Psoas muscle (tissue), 8 donors: ENCODE measurements at places on chromosomes 11 and 22.

DNA sequence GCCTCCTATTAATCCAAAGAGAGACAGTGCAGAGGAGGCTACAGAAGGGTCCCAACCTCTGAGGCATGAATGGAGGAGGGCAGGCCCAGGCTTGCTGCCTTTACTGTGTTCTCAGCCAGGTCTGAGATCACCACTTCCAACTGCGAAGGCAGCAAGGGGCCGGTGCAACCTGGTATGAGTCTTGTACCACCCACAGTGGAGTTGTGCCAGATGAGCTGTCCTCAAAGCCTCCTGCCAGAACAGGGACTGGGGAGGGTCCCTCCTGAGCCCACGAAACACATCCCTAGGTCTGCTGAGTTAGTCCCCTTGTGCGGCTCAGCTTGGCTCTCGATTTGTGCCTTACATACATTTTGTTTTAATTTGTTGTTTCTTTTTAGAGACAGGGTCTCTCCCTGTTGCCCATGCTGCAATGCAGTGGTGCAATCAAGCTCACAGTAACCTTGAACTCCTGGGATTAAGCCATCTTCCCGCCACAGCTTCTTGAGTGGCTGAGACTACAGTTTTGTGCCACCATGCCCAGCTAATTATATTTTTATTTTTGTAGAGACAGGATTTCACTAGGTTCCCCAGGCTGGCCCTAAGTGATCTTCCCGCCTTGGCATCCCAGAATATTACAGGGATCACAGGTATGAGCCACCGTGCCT, 9.3 kb downstream of the MIF start:
- H3K4me1 ChIP-seq = no peaks in the 10 kb centered on the region
- H3K4me3 ChIP-seq = no peak overlapping the region
- no peak overlapping the region for H3K27ac ChIP-seq
- H3K27me3 ChIP-seq = peaks cover 2% of the 10 kb centered on the region

DNA sequence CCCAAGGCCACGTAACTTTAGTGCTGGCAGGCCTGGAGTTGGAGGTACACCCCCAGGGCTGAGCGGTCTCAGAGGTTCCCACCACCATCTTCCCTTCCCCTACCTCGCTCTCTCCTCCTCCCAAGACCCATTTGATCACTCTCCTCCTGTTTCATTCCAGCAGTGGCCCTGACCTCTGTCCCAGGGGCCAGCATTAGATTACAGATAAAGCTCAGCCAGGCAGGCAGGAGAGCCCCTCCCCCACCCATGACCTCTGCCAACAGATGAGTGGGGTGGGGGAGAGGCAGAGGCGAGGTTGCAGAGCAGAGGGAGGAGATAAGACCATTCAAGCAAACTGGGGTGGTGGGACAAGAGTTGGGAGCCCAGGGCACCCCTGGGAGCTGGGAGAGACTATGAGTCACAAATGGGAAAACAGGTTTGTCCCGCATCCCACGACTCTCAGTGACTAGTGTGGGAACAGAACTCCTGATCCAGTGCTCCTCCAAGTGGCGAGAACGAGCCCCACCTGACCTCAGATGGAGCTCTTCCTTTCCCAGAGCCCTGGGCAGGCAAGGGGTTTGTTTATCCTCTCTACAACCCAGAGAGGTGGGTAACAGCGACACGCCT, 367.9 kb downstream of the MN1 start:
- H3K27ac ChIP-seq = no peak overlapping the region
- no peaks in the 10 kb centered on the region for H3K27me3 ChIP-seq
- H3K4me3 ChIP-seq = no peak overlapping the region
- DNase-seq = no peak

GRCh38 chr11:3049430-3050243, 7.6 kb downstream of the CARS1 start:
- H3K27me3 ChIP-seq = no peaks in the 10 kb centered on the region
- H3K4me3 ChIP-seq = peak overlapping the region; percentile 1
- H3K36me3 ChIP-seq = peaks cover 15% of the 10 kb centered on the region

DNA sequence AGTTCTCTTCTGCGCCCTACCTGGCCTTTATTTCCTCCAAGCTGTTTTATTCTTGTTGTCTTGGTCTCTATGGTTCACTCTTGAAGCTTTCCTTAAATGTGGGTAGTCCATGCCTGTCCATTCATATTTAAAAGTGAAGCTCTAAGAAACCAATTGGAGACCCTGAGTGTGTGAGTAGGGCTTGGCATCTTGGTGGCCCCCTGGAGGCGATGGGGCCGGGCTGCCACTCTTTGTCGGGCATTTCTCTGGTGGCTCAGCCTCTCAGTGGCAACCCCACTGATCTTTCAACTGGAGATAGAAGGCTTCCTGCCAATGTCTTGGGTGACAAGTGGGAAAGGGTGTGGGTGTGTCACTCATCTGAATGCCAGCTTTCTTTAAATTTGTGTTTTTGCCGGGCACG, 9.1 kb downstream of the TRPT1 start:
- no peaks in the 10 kb centered on the region for H3K27me3 ChIP-seq
- H3K27ac ChIP-seq = no peak overlapping the region
- no peak overlapping the region for H3K4me3 ChIP-seq

GRCh38 chr11:35893796-35894475, 49.9 kb upstream of the LDLRAD3 start:
- DNase-seq = peak; percentile 68
- H3K4me3 ChIP-seq = no peak overlapping the region
- H3K36me3 ChIP-seq = no peaks in the 10 kb centered on the region
- no peaks in the 10 kb centered on the region for H3K27me3 ChIP-seq

- H3K4me1 ChIP-seq = peaks cover 47% of the 10 kb centered on the region
- peak; percentile 83 for DNase-seq
- peak overlapping the region; percentile 55 for H3K27ac ChIP-seq
- no peaks in the 10 kb centered on the region for H3K27me3 ChIP-seq
- no peak overlapping the region for H3K4me3 ChIP-seq
- H3K36me3 ChIP-seq = peaks cover 43% of the 10 kb centered on the region
Observed at GRCh38 chr11:824292-824880, 3.3 kb upstream of the CRACR2B start.

GRCh38 chr22:36180038-36180880, 19.7 kb upstream of the APOL3 start:
- H3K4me3 ChIP-seq = no peak overlapping the region
- no peaks in the 10 kb centered on the region for H3K27me3 ChIP-seq
- no peak overlapping the region for H3K27ac ChIP-seq
- no peaks in the 10 kb centered on the region for H3K36me3 ChIP-seq
